Naive B cell (primary cell): ENCODE measurements at places on chromosomes 4 and X.

GRCh38 chr4:187139141-187139540 lies 415.5 kb upstream of the FAT1 start:
- no peak for DNase-seq

DNA sequence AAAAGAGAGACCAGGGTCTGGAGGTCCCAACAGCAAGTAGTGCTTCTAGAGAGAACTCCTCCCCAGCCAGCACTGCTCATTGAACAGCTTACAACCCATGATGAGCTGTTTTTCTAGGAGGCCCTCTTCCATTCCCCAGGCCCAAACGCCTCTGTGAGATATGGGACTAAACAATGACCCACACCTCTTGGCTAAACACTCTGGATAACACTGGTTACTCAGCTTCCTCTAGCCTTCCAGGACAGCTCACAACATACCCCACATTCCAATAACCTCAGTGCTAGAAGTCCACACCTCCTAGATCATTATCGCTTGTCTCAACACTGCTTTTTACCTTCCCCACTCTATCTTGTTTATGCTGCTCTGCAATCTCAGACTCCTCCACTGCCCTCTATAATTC lies 35.4 kb upstream of the PGRMC2 start:
- no peak for DNase-seq

DNA sequence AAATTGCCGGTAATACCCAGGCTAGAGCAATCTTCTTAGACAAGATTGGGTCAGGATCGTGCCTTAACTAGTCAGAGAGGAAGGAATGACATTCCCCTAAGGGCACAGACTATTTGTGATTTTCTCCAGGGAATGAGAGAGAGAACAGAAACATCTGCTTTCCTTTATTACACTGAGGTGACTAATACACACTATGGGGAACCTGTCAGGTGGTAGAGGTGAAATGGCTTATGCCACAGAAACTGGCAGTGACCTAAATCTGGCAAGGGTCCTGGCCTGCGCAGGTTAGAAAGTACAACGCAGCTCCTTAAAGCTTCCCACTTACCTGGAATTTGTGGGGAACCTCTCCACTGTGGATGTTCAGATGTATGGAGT lies 16.6 kb upstream of the HPGD start:
- no peak for DNase-seq

DNA sequence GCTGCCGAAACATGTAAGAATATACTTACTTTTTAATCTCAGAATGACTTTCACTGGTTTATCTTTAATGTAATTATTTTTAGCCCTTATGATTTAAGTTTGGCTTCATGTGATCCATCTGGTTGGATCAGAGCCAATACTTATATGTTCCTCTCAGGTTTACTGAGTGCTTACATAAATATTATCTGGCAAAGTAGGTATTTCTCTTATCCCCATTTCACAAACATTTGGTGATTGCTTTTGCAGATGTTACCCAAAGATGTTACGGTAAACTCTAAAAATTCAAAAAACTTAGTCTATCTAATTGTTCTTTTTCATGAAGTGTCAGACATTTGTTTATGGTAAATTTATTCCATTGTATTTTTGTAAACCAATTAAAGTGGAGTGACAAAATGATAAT lies 115.0 kb upstream of the TLL1 start:
- no peak for DNase-seq

DNA sequence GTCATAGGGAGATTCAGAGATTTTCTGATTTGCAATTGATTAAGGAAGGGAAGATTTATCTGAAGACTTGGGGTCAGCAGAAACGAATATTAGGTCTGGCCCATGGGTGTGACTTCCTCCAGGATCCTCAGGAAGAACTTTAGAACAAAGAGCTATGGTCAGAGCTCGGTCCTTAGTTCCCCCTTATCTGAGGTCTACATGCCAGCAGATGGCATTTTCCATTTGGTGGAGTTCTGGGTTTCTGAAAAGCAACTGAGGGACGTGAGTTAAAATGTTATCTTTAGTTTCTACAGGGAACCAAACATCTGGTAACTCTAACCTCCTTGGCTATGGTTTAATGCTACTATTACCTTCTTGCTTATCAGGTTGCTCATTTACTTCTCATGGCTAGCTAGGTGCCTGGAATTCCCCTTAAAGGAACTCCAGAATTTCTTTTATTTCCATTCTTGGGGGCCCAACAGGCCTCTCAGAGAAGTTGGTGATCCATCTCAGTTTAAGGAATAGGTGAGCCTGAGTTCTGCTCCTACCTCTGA lies 40.7 kb downstream of the KLF3 start:
- DNase-seq: no peak

- DNase-seq: no peak
Observed at GRCh38 chr4:55906989-55907388, 41.8 kb upstream of the CEP135 start.

GRCh38 chr4:88138561-88138960 lies 19.9 kb downstream of the ABCG2 start:
- DNase-seq: no peak

GRCh38 chr4:26321373-26322221 lies 783 bp downstream of the RBPJ start:
- DNase-seq: no peak

- no peak for DNase-seq
Observed at GRCh38 chr4:17324386-17324830, 187.5 kb downstream of the QDPR start.

- no peak for DNase-seq
Observed at GRCh38 chr4:3662516-3662915, 103.7 kb upstream of the ADRA2C start.

DNA sequence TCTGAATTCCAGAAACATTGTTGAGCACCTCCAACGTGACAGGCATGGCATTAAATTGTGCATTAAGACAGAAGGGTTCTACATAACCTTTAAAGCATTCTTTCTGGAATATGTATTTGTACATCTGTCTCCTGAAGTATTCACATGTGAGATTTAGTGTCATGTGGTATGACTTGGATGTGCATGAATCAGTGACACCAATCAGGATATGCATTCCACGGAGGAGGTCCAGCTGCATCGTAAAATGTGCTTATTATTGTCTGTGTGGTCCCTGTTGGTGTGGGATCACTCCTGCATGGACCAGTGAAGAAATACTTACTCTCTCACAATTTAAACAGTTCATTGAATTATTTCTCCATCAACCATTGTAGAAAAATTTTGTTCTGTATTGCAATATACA lies 149.0 kb downstream of the MID1 start:
- DNase-seq: no peak

DNA sequence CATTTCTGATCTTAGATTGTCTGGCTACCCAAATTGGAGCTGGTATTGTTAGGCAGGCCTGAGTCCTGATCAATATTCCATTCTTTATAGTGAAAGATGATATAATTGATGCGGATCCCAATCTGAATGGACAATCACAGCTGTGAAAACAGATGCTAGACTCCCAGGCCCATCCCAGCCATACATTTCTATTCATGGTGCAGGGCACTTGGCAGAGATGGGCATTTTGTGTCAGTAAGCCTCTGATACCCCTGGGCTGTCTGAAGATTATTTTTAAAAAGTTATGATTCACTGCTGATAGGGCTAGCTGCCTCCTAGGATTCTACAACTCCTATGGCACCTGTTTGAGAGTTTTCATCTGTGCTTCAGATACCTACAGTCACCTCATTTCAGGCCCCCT lies 61.2 kb upstream of the TSPAN7 start:
- no peak for DNase-seq

DNA sequence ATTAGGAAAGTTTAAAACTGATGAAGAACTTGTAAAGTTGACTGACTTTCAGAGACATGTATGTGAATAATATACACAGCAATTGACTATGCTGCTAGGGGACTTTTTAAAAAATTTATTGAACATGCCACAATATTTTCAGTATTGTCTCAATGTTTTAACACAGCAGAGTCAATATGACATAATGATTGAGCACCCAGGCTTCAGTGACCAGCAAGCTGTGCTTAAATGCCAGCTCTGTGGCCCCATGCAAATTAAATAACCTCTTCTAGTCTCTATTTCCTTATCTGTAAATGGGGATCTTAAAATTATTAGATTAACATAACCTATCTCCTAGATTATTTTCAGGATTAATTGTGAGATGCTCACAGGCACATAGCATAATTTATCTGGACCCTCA lies 56.8 kb upstream of the TXK start:
- no peak for DNase-seq

DNA sequence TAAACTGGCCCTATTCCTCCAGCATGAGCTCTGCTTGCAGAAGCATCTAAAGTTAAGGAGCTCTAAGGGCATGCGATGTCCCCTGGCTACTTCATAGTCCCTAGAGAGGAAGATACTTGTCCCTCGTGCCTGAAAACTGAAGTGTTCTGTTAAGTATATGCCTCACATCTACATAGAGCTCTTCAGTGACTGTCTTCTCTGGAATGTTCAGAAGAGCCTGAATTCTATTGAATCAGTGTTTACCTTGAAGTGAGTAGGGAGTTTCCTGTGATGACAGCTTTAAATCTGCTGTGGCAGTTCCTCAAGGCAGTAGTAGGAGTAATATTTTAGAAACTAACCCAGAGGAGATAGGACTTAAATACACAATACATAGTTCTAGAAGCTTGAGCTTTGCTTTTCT lies 111.2 kb downstream of the ZNF518B start:
- DNase-seq: no peak

GRCh38 chr4:53782458-53782845 lies 191.2 kb upstream of the LNX1 start:
- DNase-seq: no peak

- no peak for DNase-seq
Observed at GRCh38 chrX:8191022-8191421, 20.0 kb upstream of the VCX2 start.

DNA sequence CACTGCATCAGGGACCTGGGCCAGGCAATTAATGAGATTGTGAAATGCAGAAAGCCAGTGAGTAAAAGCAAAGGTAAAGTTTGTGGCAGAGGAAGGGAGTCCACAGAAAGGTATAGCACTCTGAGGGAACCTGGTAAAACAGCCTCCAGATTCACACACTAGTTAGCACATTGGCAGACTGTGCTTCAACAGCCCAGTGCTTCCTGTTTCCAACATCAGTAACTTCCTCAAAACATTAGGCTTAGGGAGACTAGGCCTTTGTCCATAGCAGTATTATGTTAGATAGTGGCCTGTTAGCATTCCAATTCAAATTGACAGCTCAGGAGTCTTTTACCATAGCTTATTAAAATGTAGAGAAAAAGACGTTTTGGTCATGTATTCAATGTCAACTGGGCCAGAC lies 582.6 kb upstream of the ACTRT1 start:
- DNase-seq: no peak

DNA sequence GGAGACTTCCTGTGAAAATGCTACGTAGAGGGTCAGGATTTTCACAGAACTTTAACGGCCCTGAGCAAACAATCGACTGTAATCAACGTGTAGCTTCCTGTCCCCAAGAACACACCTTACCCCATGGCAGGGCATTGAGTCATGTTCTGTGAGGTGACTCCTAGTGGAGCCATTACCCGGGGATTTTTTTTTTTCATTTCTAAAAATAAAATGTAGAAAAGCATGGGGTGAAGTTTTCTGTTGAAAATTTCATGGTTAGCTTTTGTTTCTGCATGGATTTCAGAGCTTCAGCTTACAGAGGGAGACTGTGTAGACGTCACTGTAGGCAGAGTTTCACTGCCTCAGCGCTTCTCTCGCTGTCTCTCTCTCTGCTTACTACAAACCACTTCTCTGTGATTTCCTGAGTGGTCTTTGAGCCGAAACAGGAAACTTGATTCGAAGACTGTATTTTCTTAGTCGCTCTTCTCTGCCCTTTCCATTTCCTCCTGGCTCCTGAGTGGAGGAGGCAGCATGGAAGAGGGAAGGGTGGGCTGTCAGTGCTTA lies 111.7 kb downstream of the NFKB1 start:
- peak; percentile 29 for DNase-seq

- no peak for DNase-seq
Observed at GRCh38 chrX:150879855-150880807, 18.3 kb downstream of the CD99L2 start.

- no peak for DNase-seq
Observed at GRCh38 chr4:89420507-89420906, 112.9 kb upstream of the GPRIN3 start.

DNA sequence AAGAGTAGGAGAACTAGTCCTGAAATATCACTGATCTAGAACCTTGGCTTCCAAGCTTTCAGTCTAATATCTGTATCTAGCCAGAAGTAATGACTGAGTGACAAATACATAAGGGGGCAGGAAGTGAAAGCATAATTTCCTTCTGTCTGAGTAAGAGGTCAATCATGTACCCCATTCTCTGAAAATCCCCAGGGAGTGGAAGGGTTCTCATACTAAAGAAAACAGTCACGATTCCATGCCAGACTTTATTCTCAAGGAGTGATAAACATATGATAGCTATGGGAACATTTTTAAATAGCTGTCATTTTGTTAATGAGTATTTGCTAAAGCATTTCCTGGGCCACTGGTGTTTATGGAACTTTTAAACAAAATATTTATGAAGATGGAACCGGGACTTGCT lies 308.5 kb downstream of the ARHGAP24 start:
- no peak for DNase-seq

- no peak for DNase-seq
Observed at GRCh38 chr4:141416219-141416618, 195.5 kb downstream of the ZNF330 start.

DNA sequence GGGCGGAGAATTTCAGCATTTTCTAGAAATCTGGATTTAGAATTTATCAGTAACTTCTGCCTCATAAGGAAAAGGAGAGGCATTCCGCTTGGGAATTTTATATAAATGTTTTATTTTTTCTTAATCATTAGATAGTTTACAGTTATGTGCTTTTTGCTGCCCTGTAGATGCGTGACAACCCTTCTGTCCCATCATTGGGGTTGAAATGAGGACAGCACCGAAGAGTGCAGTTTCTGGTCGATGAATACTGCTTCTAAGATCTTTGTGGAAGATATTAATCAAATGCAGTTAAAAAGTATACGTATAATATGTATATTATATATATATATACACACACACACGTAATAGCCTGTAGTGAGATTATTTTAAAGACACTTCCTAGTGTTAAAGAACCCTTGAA lies 1.5 kb downstream of the RBPJ start:
- DNase-seq: no peak

DNA sequence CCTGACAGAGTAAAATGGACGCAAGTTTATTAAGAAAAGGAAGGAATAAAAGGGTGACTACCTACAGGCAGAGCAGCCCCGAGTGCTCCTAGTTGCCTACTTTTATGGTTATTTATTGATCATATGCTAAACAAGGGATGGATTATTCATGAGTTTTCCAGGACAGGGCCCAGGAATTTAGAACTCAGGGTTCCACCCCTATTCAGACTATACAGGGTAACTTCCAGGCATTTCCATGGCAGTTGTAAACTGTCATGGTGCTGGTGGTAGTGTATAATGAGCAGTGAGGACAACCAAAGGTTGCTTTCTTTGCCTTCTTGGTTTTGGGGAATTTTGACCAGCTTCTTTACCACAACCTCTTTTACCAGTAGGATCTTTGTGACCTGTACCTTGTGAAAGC lies 27.7 kb upstream of the CXCL3 start:
- no peak for DNase-seq

GRCh38 chrX:17247144-17247543 lies 127.9 kb upstream of the NHS start:
- no peak for DNase-seq

- peak; percentile 32 for DNase-seq
Observed at GRCh38 chr4:101279377-101279871, 67.9 kb downstream of the PPP3CA start.

GRCh38 chr4:10639664-10640063 lies 44.9 kb downstream of the CLNK start:
- DNase-seq: no peak

- DNase-seq: no peak
Observed at GRCh38 chr4:141037446-141037845, 95.8 kb downstream of the RNF150 start.

GRCh38 chr4:81648576-81649275 lies 177.0 kb upstream of the RASGEF1B start:
- peak; percentile 71 for DNase-seq
